Daoy (cell line): ENCODE measurements at places on chromosomes 5 and 9. TPM values are rescaled to one million over a fixed set of nuclear protein-coding genes. Genes with fewer than 3 reads are reported as not detected.

Gene TEK
- 9.3 and 11.3 TPM in 2 replicates for total RNA-seq

Gene POU4F3
- total RNA-seq = 0.29 TPM in 1 of 2 replicates, not detected in the other

Gene DMRT3
- total RNA-seq = not detected in 2 replicates

Gene PRRC2B
- 54.0 and 83.5 TPM in 2 replicates for total RNA-seq

Gene SLC34A1
- total RNA-seq = not detected in 2 replicates

Gene SPINK5
- not detected in 2 replicates for total RNA-seq

Gene UBLCP1
- total RNA-seq = 59.3 and 86.7 TPM in 2 replicates

Gene OR1L8
- not detected in 2 replicates for total RNA-seq

DNA sequence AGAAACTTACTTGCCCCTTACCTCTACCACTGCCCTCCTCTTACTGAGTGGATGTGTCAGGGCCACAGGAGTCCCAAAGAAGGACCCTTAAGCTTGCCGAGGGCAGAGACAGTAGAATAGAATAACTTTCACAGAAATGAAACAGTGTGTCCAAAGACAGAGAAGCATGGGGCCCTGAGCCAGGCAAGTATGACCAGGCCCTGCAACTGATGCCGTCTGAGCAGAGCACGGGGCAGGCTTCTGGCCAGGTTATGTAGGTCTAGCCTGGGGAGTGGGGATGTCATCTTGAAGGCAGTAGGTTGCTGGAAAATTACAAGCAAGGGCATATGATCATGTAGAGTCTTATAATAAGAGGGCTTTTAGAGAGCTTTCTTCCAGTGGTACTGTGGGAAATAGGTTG is 415.4 kb downstream of the KDM4C start:
- no peak for DNase-seq

GRCh38 chr5:158123595-158123994 is 264.6 kb upstream of the CLINT1 start:
- no peak for DNase-seq

GRCh38 chr5:35171078-35171477 is 59.2 kb downstream of the PRLR start:
- DNase-seq = no peak

GRCh38 chr9:134671341-134672113 is 29.9 kb downstream of the COL5A1 start:
- DNase-seq = no peak

DNA sequence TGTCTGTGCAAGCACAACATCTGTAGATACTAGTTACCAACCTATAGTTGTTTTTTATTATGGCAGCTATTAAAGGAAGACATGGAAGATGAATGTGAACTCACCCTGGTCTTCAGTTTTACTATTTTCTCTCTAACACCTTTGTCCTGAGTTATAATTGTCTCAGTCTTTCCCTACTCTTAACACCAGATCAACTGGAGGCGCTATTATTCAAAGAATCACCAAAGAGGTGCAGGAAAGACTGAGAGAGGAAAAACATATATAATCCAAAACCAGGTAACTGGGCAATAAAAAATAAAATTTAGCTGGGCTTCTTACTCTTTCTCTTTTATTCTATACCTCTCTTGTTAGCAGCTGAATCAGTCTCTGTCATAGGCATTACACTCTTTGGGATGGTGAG is 134.2 kb upstream of the C6 start:
- no peak for DNase-seq

- no peak for DNase-seq
These were observed 248.5 kb downstream of the SMARCA2 start for GRCh38 chr9:2263665-2264064.

- peak; percentile 51 for DNase-seq
These were observed 215.7 kb downstream of the GAS1 start for GRCh38 chr9:86731511-86732063.

DNA sequence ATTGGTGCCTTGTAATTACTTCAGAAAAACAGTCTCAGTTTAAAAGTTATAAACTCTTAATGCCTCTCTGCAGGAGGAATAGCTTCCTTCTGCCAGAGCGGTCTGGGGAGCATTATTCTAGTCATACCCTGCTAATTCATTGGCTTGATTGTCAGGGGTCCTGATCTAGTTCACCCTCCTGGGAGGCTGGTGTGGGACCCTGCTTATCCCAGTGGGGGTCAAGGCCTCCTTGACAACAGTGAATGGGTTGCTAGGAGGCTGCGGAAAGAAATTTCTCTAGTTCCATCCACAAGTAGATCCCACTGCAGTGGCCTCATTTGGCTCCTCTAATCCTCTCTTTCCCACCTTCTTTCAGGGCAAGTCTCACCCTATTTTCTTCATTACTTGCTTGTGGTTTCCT is 105.7 kb downstream of the TMC1 start:
- no peak for DNase-seq

GRCh38 chr5:164545507-164545906 is 1040.1 kb downstream of the MAT2B start:
- no peak for DNase-seq

DNA sequence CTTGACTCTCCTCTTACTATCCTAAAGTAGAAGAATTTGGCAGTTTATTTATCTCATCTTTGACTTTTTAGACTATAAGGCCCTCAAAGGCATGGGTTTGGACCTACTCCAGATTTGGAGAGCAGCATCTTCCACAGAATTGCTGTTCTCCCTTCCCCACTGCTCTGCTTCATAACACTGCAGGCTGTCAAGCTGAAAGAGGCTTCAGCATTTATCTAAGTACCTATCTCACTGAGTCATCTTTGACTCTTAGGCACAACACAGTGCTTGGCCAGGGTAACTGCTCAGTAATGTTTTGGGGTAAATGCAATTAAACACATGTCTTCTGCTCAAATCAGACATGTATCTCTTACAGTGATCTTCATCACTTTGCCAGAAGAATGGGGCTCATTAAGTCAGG is 60.6 kb downstream of the GRIN3A start:
- DNase-seq = peak; percentile 5

DNA sequence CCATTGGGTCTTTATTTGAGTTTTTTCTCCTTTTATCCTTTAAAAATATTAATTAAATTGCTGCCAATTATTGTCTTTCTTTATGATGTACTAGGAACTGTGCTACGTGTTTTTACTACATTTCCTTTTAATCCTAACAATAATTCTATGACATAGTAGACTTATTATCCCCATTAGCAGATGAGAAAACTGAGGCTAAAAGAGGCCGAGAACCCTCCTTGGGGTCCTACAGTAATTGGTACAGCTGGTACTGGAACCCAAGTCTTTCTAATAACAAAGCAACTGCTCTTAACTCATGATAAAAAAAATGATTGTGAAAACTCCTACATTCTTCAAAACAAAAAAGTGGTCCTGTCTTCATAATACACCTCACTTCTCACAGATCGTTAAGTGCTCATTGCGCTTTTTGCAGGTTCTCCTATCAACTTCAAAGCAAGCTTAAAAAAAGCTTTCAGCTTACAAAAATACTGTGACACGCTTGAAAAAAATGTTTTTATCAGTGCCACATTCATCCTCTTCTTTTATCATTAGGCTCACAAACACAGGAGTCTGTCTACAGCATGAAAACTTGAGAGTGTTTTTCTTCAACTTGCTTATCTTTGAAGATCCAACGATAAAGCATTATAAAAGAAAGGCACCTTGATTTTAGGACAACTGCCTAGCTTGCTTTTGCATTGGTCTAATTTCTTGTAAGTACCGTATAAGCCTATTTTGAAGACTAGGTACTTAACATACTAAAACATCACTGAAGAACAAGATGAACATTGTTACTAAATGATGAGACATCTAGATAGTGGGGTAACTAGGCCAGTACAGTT is 32.4 kb downstream of the FYB1 start:
- DNase-seq = no peak

GRCh38 chr5:55576661-55577060 is 41.9 kb upstream of the PLPP1 start:
- no peak for DNase-seq

GRCh38 chr5:133996683-133997252 is 8.0 kb downstream of the VDAC1 start:
- no peak for DNase-seq
